Inflammatory macrophage treated with lipopolysaccharide for 4 hours (primary cell): ENCODE measurements at places on chromosomes 3 and 15.
A peak's percentile ranks its signal among the peaks of the same experiment; 100 is the strongest.

DNA sequence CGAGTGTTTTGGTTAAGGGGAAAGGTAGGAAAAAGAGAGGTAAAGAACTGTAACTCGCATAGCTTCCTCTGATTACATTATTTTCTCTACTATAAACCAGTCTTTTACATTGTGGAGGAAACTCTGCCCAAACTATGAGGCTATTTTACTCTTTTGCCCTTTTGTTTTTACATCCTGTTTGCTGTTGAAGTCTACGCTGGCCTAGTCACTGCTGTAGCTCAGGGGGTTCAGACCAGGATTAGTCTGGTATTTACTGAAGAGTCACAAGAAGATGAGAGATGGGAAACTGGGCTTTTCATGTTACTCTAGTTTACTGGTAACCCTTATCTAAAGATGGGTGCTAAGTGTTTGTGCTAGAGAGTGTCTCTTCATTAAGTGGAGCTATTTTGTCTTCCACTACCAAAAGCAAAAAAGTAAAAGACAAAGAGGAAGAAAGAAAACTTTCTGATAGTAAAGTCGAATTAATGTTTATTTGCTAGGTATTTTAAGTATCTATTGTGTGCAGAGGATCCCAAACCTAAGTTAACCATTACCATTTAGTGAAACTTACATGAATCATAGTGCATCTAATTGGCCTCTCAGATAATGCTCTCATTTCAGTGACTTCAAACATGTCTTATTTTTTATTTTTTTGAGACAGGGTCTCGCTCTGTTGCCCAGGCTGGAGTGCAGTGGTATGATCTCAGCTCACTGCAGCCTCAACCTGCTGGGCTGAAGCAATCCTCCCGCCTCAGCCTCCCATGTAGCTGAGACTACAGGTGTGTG lies 10.9 kb downstream of the RARB start:
- no peak for DNase-seq

- DNase-seq = no peak
These were observed 179.5 kb downstream of the ANXA2 start for GRCh38 chr15:60218256-60218655.

DNA sequence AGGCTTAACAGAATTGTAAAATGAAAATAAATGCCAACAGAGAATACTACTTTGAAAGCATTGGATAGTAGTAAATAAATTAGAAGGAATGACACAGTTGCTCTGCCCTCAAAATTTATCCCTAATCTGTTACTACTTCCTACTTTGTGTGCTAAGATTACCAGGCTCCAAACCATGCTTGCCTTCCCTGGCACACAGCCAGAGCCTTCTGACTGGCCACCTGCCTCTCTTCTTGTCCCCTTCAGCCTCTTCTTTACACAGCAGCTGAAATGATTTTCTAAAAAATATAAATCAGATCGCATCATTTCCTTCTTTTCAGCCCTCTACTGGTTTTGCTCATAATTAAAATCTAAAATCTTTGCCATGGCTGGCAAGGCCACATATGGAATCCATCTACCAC lies 334.1 kb downstream of the FHIT start:
- DNase-seq = no peak

DNA sequence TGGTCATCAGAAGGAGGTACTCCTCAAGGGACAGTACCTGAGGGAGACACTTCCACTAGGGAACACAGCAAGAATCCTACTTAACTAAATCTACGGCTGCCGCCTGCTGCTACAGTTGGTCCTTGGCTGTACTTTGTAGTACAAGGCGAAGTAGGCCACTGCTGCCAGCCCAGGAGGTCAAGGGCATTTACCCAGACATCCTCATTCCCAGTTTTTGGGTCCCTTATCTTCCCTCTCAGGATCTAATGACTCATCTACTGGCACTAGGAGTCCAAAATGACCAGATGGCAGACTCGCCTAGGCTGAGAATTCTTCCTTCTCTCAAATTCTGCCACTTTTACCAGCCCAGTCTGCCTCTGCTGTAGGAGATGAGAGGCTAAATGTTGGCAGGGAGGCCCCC lies 27.1 kb upstream of the LAMP3 start:
- DNase-seq = no peak

GRCh38 chr3:172125053-172125452 lies 85.7 kb downstream of the FNDC3B start:
- DNase-seq = no peak

- DNase-seq = peak; percentile 68
These were observed 49.4 kb upstream of the TNFAIP8L3 start for GRCh38 chr15:51144021-51144532.

- no peak for DNase-seq
These were observed 110.4 kb upstream of the CTNNB1 start for GRCh38 chr3:41088882-41089281.

- peak; percentile 23 for DNase-seq
These were observed 18.1 kb upstream of the VGLL4 start for GRCh38 chr3:11661827-11662226.

DNA sequence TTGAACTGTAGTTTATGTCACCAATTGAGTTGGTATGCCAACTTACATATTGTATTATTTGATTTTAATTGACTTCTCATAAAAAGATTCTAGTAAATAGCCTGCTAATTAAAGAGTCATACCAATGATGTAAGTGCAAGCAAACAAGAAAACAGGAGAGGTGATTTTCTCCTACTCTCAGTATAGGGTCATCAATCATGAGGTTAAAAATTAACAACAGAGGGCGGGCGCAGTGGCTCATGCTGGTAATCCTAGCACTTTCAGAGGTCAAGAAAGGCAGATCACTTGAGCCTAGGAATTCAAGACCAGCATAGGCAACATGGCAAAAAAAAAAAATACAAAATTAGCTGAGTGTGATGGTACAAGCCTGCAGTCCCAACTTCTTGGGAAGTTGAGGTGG lies 108.7 kb downstream of the MYO9A start:
- DNase-seq = no peak

- DNase-seq = no peak
These were observed 39.6 kb upstream of the SFMBT1 start for GRCh38 chr3:53085476-53085875.

DNA sequence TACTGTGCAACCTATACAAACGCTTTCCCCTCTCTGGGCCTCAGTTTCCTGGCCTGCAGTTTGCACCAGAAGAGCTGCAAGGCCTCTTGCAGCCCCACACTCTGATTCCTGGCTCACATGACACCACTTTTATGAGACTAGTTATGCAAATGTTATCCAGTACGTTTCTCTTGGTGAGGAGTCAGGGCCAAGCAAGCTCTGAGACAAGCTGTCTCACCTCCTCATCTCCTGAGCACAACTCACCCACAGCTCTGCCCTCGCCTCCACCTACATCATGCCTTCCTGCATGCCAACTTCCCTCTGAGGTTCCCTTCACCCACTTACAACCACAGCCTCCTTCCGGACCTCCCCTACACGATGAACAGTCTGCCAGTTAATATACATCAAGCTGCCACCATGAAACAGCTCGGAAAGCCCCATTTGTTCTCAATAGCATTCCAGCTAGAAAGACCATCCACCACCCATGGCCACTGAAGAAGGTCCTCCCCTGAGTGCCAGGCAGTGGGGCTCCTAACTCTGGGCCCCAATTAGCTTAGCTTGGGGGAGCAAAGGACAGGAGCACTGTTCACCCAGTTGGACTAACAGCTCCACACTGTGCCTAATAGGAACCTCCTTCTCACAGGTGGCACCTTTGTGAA lies 25.0 kb downstream of the CRYGS start:
- peak; percentile 30 for DNase-seq

- no peak for DNase-seq
These were observed 106.9 kb downstream of the LRRN1 start for GRCh38 chr3:3906171-3906570.

DNA sequence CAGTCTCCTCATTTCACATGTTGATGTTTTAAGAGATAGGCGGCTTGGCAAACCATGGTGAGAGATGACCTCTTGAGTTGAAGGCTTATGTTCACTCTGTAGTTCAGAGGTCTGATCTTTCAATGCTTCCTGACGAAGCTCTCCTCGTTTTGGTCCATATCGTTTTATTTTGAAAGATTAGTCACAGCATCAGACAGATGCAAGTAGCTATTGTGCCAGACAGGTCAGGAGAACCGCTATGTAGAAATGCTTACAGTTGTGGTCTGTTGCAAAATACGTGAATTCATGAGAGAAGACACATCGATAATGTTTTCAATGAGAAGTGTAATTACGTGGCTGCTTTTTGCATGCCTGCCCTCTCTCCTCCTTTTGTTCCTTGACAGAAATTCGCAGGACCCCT lies 47.5 kb downstream of the CHL1 start:
- no peak for DNase-seq

DNA sequence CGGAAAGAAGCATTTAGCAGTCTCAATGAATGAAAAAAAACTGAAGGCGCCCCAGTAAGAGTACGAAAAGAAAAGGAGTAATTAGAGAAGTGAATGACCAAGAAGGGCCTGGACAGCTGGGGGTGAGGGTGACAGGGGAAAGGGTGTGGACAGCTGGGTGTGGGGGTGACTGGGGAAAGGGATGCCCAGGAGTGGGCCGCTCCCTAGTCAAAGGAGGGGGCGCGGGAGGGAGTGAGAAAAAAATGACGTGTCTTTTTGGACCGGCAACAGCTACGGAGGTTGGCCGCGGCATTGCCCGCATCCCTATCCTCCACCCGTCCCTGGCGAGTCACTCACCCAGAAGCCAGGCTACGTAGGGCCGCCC lies 274 bp upstream of the ZCWPW2 start:
- DNase-seq = peak; percentile 99

- DNase-seq = no peak
These were observed 380.3 kb upstream of the THBS1 start for GRCh38 chr15:39200586-39200985.

- DNase-seq = no peak
These were observed 14.3 kb downstream of the SPG21 start for GRCh38 chr15:64975390-64975789.

DNA sequence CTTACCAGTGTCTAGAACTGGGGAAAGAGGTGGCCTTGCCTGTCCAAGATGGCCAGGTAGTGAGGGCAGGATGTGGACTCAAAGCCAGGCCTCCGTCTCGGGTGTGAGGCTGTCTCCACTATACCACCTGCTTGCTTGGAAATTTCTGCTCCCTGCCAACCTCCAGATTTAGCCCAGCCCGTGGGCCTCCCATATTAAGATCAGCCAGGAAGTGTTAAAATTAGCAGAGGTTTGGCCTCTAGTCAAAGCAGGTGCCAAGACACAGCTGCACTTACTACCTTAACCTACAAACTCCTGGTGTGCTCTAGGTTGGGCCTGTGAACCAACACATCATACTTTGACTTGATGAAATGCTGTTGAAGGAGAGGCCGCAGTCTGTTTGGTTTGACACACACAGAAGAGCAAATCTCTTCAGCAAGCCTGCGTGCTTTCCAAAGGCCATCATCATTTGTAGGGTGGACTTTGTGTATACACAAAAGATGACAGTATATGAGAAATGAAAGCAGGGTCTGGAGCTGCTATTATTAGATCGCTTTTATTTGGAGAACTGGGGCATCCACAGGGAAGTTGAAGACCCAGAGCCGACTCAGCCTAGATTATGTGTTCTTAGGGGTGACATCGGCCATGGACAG lies 206.5 kb downstream of the XXYLT1 start:
- no peak for DNase-seq

- peak; percentile 38 for DNase-seq
These were observed 115.8 kb downstream of the GHSR start for GRCh38 chr3:172332256-172333041.

- DNase-seq = no peak
These were observed 81.9 kb downstream of the FMN1 start for GRCh38 chr15:33112541-33113105.

GRCh38 chr3:134373271-134374104 lies 759 bp downstream of the AMOTL2 start:
- no peak for DNase-seq

DNA sequence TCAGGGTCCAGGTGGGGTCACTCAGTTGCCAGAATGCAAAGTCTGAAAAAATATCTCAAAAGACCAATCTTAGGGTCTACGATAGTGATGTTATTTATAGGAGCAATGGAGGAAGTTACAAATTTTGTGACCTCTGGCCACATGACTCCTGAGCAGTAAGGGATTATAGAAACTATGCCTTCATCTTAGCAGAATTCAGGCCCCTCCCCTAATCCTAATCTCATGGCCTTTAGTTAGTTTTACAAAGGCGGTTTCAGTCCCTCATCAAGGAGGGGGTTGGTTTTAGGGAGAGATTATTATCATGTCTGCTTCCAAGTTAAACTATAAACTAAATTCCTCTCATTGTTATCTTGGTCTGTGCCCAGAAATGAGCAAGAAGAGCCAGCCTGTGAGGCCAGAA lies 5.9 kb upstream of the DCP1A start:
- no peak for DNase-seq

- DNase-seq = no peak
These were observed 426.2 kb upstream of the ADAMTS9 start for GRCh38 chr3:65114041-65114440.

DNA sequence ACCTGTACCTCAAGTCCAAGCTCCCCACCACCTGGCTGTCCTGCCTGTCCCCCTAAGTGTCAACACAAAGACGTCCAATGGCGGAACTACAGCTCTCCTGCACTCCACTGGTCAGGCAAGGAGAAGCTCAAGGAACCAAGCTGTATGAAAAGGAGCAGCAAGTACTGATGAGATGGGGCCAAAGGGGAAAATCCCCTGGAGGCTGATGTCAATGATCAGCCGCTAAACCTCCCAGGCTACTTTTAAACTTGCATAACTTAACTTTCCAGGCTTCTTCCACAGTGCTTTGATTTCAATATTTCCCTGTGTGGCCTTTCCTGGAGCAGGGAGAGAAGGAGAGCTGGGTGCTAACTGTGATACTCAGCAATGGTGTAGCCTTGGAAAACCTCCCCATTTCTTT lies 35.0 kb downstream of the TM4SF4 start:
- DNase-seq = peak; percentile 76

- DNase-seq = no peak
These were observed 294.1 kb upstream of the UBE2E2 start for GRCh38 chr3:22908989-22909507.

DNA sequence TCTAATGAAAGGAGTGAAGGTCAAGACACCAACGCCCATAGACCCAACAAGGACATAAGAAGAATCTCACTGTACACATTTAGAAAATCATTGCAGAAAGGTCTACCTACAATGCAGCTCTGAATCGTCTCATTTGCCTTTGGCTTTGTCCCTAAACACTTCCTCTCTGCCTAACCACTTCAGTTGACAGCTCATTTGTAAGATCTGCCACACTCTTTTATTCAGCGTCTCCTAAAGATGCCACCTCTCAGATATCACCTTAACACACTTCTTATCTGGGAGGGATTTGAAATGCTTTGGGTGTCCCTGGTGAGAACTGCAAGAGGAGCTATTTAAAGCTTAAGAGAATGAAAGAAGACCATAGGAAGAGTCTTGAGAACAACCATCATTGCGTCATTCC lies 38.7 kb downstream of the RAB27A start:
- DNase-seq = no peak

- DNase-seq = peak; percentile 53
These were observed 31.4 kb downstream of the NPTN start for GRCh38 chr15:73601451-73602445.

DNA sequence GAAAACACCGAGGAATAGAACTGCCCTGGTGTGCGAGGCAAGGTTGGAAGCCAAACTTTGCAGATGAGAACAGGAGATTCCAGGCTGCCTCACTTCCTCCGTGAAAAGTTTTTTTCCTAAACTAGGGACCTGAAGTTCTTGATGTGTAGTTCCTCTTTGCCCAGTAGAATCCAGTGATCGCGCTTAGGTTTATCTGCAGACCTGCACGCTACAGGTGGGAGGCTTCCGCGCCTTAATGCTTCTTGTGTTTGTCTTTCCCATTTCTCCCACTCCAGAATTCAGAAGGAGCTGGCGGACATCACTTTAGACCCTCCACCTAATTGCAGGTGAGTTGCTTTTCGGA lies 5.4 kb downstream of the UBE2E1 start:
- no peak for DNase-seq
